T-helper 2 cell treated with Interferon-gamma antibody and Interleukin-4, amounts not matched to agents 5 μg/mL and 100 μg/mL, for 36 hours (primary cell): ENCODE measurements at places on chromosomes 4 and X.

GRCh38 chr4:105191621-105192210 lies 45.0 kb downstream of the TET2 start:
- DNase-seq: no peak

GRCh38 chr4:186149872-186150271 lies 41.5 kb upstream of the CYP4V2 start:
- no peak for DNase-seq

- DNase-seq: no peak
Measured at GRCh38 chr4:17272154-17272553, 239.7 kb downstream of the QDPR start.

DNA sequence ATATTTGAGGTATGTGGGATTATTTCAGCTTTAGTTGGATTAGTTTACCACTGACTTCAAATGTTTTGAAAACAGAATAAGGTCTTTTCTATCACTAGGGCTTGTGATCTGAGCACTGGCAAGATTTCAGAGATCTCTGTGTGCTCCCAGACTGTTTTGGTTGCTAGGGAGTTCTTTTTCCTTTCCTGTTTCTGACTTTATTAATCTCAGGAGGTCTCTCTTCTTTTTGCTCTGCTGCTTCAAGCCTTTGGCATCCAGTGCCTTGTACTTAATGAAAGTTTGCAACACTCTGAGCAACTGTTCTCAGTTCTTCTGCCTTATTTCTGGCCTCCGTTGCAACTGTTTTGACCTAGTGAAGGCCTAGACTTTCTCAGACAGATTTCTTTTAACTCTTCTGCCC lies 32.1 kb upstream of the PAQR3 start:
- DNase-seq: no peak

DNA sequence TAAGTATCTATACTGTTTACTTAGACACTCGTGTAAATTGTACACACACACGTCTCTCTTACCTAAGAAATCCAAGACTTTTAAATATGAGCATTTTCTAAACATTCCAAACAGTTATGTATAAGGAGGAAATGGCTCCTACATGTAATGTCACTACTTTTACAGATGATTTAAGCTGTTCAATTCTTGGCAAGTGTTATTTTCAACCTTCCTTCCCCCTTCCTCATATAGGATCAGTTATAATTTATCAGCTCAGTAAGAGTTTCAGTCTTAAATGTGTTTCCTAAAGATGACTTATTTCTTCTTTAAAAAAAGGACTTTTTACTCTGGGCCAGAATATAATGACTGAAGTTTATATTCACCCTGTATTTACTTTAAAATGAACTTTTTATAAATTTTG lies 601.1 kb downstream of the ANKRD50 start:
- DNase-seq: no peak

DNA sequence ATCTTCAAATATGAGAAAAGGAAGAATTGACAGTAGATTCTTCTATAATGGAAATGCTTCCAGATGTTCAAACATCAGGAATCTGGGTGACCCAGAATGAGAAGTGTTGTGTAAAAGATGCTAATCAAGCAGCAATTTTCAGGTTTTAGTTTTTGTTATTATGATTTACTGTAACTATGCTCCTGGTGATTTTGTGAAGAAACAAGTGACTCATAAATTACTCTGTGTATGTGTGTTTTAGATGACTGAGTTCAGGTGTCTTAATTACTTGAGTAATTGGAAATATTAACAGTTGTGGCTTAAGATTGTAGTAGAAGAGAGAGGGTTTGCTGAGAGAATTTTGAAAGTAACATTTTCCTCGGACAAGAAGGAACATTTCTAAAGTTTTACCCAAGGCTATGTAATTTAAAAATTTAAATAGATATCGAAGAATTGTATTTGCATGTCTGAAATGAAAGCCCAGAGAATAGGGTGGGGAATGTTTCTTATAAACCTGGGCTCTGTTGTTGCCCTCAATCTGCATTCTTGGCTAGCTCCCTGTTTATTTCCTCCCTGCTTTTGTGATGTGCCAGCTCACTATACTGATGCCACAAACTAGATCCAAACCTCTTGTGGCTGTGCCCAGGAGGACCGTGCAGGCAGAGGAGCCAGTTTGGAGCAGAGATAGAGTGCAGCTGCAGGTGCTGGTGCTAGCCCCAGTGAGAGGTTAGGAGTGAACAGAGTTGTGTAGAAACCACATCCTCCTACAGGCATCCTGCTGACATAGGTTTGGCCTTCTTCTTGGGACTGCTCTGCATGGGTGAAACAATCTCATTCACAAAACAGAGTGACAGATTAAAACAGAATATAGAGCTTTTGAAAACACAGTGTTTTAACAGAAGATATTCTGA lies 25.4 kb upstream of the TNIP3 start:
- peak; percentile 45 for DNase-seq

DNA sequence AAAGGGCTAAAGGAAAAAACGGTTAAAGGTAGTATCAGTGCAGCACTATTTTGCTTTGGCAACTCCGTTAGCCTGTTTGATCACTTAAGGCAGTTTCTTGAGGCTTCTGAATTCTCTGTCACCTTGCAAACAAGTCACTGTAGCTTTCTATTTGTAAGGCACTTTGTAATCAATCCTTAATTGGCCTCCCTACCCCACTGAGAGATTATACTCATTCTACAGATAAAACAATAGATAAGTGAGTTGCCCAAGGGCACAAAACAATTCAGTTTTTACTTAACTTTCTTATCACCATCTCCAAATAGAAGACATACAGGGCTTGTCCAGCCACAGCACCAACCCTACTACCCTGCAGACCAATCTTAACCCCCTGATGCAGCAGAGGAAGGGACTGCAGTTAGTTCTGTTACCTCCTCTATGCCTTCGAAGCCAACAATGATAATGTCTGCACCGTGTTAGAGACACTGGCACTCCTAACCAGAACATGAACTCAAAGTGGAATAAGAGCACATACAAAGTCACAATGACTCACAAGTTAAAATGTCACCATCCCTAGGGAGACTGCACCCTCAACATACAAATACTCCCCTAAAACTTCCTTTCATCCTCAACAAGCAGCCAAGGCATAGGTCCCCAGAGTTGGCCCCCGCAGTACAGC lies 1.7 kb downstream of the TMEM185A start:
- DNase-seq: no peak

- DNase-seq: no peak
Measured at GRCh38 chr4:48255959-48256342, 13.7 kb downstream of the TEC start.

DNA sequence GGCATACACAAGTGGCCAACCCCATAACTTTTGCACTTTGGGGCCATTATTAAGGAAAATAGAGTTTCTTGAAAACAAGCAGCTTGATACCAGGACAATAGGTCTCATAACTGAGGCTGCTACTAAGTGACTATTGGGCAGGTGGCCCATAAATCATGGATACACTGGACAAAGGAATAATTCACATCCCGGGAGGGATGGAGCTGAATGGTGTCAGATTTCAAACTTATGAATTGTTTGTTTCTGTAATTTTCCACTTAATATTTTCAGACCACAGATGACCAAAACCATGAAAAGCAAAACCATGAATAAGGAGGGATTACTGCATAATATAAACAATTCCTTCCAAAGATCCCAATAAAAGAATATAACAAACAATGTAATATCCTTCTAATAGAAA lies 114.4 kb downstream of the WDFY3 start:
- no peak for DNase-seq

GRCh38 chrX:25663701-25664100 lies 474.4 kb upstream of the MAGEB18 start:
- no peak for DNase-seq

DNA sequence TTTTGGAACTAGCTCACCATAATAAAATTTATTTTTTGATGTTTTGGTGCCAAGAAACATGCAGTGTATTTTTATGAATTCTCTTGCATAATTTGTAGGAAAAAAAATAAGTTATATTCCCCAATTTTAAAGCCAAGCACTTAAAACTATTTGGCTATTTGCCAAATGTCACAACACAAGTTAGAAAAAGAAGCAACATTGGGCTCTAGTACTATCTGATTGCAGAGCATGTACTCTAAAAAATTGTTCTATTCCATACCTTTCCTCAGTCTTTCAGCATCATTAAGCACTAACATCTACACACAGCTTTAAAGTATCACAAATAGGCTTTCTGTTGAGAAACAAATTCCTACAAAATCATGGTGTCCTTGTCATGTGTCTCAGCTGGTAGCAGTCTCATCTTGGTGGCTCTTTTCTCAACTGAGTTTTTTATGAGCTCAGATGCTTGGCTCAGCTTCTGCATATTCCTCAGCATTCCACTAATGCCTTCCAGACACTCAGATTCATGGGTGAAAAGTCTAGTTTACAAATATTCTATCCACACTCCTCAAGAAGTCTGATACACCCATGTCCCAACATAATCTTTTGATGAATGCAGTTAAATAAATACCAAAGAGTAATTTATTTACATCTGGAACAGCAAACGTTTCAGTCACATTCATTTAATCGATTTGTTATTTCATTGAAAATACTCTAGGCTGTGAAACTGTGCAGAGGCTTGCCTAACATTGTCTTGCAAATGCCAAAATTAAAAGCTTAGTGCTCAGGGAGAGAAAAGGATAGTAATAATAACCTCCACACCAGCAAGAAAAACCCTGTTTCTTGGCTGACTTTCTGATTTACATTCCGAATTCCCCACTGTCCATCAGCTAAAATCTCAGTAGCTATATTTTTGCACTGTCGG lies 2209.9 kb downstream of the PCDH7 start:
- DNase-seq: no peak

DNA sequence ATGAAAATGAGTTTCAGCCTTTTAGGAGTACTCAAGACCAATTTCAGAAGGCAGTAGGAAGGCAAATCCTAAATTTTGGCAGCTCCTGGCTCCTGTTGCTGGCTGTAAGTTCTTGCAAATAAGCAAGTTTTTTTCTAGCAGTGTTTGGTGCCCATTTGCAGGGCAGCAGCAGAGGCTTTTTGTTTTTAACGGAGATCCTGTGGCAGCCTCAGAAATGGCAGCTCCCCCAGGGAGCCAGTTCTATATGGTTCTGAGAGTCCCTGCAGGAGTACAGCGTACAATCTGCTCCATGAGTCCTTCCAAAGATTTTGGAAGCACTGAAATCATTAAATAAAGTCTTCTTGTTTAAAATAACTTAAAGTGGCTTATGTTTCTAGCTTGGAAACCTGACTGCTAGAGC lies 171.9 kb downstream of the NDST4 start:
- no peak for DNase-seq

DNA sequence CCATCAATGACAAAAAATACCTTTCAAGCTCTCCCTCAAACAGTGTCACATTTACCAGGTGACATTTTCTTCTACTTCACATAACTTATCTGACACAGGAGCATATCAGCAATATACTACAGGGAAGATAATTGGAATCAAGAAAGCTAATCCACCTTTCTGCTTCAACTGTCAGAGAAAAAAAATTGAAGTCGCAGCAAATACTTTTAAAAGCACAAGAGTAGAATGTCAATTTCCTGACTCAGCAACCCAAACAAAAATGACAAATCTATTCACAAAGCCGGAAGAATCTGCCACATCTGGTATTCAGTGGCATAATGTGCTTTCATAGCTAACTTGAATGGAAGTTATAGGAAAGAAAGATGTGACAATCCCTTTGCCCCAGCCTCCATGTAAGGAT lies 36.7 kb downstream of the AGA start:
- no peak for DNase-seq

DNA sequence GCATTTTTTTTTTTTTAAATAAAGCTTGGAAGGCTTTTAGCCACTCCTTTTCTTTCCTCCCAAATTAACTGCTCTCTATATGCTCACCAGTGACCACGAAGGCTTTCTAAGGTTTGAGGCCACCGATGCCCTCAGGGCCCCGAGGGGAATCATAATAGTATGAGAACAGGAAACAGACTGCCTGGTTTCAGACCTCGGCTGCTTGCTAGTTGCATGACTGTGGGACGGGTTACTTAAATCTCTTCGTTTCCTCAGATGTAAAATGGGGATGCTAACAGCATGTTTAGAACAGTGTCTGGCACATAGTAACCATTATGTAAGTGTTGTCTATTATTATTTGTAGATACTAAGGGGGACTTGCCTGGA lies 3.6 kb downstream of the LINC00632 start:
- DNase-seq: no peak

GRCh38 chr4:1978741-1979476 lies 29.9 kb downstream of the NELFA start:
- DNase-seq: no peak

DNA sequence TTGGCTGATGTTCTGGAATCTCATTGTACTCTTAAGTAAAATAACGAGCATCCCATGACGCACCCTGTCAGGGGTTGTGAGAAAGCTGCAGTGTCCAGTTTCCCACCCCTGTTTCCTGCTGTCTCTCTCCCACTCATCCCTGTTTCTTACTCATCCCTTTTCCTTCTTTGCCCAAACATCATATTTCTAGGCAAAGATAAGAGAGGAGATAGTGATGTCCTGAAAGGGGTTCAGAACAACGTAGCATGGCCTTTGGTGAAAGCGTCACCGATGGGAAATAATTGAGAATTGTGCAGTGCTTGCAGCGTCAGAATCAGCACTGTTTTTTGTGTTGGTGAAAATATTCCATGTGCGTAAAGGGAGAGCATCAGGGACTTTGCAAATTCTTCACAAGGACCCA lies 23.5 kb upstream of the TMEM165 start:
- no peak for DNase-seq

DNA sequence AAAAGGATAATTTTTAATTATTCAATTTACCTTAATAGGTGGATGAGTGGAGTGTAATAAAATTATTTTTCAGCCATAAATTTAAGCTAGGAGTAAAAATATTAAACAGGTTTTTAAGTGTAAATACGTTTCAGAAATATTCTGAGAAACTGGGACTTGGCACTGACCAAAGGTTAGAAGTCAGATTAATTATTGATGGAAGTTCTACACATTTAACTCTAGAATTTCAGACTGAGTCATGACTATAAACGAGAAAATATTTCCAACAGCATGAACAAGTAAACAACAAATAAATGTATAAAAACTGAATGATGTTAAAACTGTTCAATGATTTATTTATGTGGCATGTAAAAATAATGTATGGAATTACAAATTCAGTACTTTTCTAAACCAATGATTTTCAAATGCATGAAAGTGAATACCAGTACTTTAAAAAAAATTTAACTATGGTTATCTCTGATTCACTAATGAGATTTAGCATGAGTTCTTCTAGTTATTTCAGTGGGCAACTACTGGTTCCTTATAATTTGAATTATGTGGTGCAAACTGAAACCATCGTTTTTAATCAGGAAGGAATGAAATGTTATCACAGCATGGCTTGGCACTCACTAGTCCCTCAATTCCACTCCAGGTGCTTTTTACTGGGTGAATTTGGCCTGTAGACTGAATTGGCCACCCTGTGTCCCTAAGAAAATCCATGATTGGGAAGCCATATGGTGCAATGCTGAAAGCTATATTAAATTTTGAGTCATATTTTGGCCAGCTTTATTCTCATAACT lies 244.2 kb downstream of the FSTL5 start:
- DNase-seq: no peak
